ENCODE measurements at places on chromosomes 11 and 22. TPM values are rescaled to one million over a fixed set of nuclear protein-coding genes. Genes with fewer than 3 reads are reported as not detected.
A peak's percentile ranks its signal among the peaks of the same experiment; 100 is the strongest.

DNA sequence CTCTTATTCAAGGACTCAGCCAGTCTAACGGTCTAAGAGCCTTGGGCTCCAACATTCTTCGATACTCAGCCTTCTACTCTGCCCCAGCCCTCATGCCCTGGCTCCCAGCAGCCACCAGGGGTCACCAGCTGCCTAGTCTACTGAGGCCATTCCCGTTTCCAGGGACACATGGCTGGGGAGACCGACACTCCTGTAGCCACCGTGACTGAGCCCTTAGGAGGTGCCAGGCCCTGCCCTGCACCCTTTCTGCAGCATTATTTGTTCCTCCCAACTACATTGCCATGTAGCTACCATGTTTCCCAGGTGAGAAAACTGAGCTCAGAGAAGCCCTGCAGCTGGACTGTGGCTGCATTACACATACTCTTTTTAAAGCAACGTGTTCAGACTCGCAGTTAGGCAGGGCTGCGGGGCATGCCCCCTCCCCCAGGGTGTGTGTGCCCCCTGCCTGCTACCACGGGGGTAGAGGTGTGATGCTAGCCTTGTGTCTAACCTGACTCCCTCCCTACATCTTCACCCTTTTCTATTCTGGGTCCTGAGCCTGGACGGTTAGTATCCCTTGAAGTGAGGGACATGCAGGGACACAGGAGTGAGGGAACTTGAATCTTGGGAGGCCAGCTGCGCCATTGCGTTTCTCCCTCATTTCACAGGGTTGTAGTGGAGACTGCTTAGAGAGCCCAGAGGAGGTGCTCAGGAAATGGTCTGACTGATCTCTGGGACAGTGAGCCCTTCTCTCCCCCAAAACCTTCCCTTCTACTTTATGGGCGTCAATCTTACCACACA, 17.5 kb downstream of the ATG16L2 start:
- no peaks in the 10 kb centered on the region for H3K4me1 ChIP-seq
- H3K27ac ChIP-seq: no peak overlapping the region
- no peaks in the 10 kb centered on the region for H3K27me3 ChIP-seq
- no peak overlapping the region for H3K4me3 ChIP-seq
- no peaks in the 10 kb centered on the region for H3K36me3 ChIP-seq

DNA sequence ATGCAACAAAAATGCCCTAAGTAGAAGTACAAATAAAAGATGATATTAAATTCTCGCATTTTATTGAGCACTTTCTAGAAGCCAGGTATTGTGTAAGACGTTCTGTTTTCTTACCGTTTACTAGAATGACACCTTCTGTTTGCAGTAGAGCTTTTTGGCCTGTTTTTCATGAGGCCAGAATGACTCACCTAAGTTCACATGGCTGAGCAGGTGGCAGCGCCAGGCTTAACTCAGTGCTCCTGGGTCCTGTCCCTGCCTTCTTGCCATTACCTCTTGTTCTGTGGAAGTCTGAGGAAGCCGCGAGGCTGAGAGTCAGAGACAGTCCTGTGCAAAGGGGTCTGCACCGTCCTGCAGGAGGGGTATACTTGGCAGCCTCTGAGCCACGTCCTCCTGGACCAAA, 113.8 kb downstream of the ATXN10 start:
- H3K36me3 ChIP-seq: no peaks in the 10 kb centered on the region
- no peak for DNase-seq
- no peaks in the 10 kb centered on the region for H3K27me3 ChIP-seq
- peaks cover 7% of the 10 kb centered on the region for H3K4me1 ChIP-seq
- H3K4me3 ChIP-seq: no peak overlapping the region

- no peaks in the 10 kb centered on the region for H3K27me3 ChIP-seq
- H3K4me1 ChIP-seq: no peaks in the 10 kb centered on the region
- H3K36me3 ChIP-seq: no peaks in the 10 kb centered on the region
- H3K27ac ChIP-seq: no peak overlapping the region
- no peak for DNase-seq
These were observed 8.2 kb downstream of the ABCG4 start for GRCh38 chr11:119157063-119157462.

GRCh38 chr11:118012083-118012669, 26.0 kb downstream of the IL10RA start:
- DNase-seq: no peak
- H3K4me3 ChIP-seq: no peak overlapping the region
- H3K27ac ChIP-seq: peak overlapping the region; percentile 48
- H3K4me1 ChIP-seq: no peaks in the 10 kb centered on the region
- H3K36me3 ChIP-seq: no peaks in the 10 kb centered on the region

- H3K36me3 ChIP-seq: no peaks in the 10 kb centered on the region
- H3K27me3 ChIP-seq: no peaks in the 10 kb centered on the region
- no peak overlapping the region for H3K27ac ChIP-seq
- DNase-seq: no peak
These were observed 100.7 kb upstream of the THY1 start for GRCh38 chr11:119523539-119524157.

GRCh38 chr11:12008790-12009616, 577 bp upstream of the DKK3 start:
- H3K4me3 ChIP-seq: no peak overlapping the region
- no peaks in the 10 kb centered on the region for H3K36me3 ChIP-seq
- H3K27me3 ChIP-seq: peaks cover 4% of the 10 kb centered on the region
- DNase-seq: no peak
- H3K4me1 ChIP-seq: no peaks in the 10 kb centered on the region

- no peaks in the 10 kb centered on the region for H3K36me3 ChIP-seq
- H3K27ac ChIP-seq: no peak overlapping the region
- no peaks in the 10 kb centered on the region for H3K4me1 ChIP-seq
- DNase-seq: no peak
- H3K4me3 ChIP-seq: no peak overlapping the region
These were observed 91.6 kb upstream of the PARVA start for GRCh38 chr11:12285811-12286222.

- no peak overlapping the region for H3K4me3 ChIP-seq
- no peaks in the 10 kb centered on the region for H3K27me3 ChIP-seq
- DNase-seq: no peak
- H3K27ac ChIP-seq: no peak overlapping the region
These were observed 4.8 kb upstream of the C11orf97 start for GRCh38 chr11:94507485-94507884.

DNA sequence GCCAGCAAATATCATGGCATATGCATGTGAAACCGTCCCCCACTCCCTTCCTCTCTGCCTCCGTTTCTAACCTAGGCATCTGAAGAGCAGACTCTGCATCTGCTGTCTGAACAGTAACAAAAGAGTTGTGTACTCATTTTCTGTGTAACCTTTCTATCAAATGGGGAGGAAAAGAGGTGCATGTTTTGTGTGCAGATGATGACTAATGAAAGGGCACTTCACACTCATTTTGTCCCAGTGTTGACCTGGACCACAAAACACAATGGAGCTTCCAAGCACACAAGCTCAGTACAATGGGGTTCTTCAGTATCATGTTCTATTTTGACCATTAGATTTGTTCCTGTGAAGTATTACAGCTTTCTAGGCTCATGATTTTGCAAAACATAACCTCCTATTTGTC, 13.0 kb downstream of the JHY start:
- H3K27ac ChIP-seq: no peak overlapping the region
- H3K27me3 ChIP-seq: no peaks in the 10 kb centered on the region
- H3K4me3 ChIP-seq: no peak overlapping the region
- H3K4me1 ChIP-seq: no peaks in the 10 kb centered on the region
- H3K36me3 ChIP-seq: no peaks in the 10 kb centered on the region

The HARBI1 gene
- total RNA-seq: 2.5 TPM

The SLC6A5 gene
- total RNA-seq: not detected

The DSCAML1 gene
- 1.3 TPM for total RNA-seq

The KCTD21 gene
- 4.8 TPM for total RNA-seq

Measured in pancreas (tissue), 10 donors.